ENCODE measurements at places on chromosomes 2 and 18.

- DNase-seq = no peak
These were observed 46.1 kb upstream of the FOSL2 start for GRCh38 chr2:28346587-28346986.

- no peak for DNase-seq
These were observed 305.1 kb upstream of the MGAT5 start for GRCh38 chr2:133948610-133949290.

GRCh38 chr2:179440642-179441251 is 176.1 kb upstream of the SESTD1 start:
- peak; percentile 48 for DNase-seq

GRCh38 chr2:120738786-120739437 is 3.2 kb downstream of the GLI2 start:
- no peak for DNase-seq

- peak; percentile 42 for DNase-seq
These were observed 214.1 kb upstream of the STON1 start for GRCh38 chr2:48315896-48316194.

- DNase-seq = no peak
These were observed 299.5 kb upstream of the LYPD1 start for GRCh38 chr2:132969371-132969985.

GRCh38 chr2:77458216-77458615 is 64.0 kb downstream of the LRRTM4 start:
- DNase-seq = no peak

DNA sequence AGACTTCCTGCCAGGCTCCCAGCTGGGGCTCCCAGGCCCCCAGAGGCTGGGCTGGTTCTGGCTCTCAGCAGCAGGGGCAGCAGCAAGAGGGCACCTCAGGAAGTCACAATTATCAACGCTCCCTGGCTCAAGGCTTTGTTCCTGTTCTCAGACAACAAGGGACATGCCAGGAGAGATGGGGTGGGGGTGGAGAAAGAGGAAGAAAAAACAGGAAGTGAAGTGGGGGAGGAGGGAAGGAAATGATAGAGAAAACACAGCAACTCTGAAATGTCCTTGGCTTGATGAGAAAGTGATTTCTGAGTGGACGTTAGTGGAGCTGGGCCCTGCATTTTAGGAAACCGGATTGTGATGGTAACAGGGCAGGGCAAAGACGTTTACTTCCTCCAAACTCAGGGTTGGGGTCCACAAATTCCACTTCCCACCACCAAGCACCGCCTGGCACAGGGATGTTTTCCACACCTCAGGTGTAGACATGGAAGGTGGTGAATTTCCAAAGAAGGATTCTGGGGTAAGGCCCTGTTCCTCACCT is 40.4 kb downstream of the CYRIA start:
- no peak for DNase-seq

DNA sequence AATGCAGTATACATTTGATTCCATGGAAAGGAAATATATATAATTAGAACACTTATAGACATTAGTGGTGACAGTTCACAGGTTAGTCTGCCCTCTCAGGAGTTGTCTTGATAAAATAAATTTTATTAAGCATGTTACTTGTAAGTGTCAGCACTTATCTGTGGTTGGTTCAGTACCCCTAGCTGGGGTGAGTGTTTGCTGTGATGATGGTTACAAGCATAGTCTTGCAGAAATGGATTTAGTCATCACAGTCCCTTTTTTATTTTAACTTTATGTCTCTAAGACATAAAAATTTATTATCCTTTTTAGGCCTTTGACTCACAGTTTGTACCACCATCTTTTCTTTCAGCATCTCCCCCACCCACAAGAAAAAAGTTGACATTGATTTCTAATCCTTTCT is 52.1 kb downstream of the NCK2 start:
- no peak for DNase-seq

DNA sequence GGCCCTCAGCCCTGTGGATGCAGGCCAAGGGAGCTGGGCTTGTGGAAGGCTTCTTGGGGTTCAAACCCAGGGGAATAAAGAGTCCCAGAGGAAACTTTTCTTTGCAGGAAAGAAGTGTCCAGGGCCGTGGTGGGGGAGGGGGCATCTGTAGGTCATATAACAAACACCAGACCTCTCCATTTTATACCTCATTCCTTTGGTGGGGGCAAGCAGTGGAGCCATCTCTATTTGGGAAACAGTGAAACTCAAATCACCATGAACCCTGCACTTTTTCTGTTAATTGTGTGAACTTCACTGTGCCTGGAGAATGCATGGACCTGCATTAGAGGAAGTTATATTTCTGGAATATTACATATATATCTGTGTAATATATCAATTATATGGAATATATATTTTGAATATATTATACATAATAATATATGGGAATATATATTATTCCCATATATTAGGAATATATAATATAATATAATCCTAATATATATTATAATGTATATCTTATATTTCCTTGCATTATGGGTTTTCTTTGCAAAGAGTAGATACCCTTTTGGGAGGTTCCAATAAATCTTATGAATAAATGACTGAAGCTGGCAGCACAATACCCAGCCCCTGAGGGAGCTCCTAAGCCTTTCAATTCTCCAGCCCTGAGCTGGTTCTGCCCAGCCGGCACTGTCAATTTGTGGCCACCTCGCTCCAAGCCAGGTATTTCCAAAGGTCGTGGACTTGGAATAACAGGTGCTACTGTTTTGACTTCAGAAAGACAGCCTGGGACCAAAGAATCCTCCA is 97.7 kb upstream of the PKDCC start:
- DNase-seq = no peak

GRCh38 chr2:205808486-205809121 is 126.3 kb downstream of the NRP2 start:
- no peak for DNase-seq

- no peak for DNase-seq
These were observed 90.7 kb downstream of the INO80D start for GRCh38 chr2:205995260-205995659.

- DNase-seq = peak; percentile 12
These were observed 92.5 kb downstream of the PRPF40A start for GRCh38 chr2:152624805-152625204.

- no peak for DNase-seq
These were observed 786.6 kb upstream of the CDH2 start for GRCh38 chr18:28963481-28963880.

GRCh38 chr2:217746808-217747207 is 256.0 kb downstream of the TNS1 start:
- no peak for DNase-seq

- DNase-seq = no peak
These were observed 151.8 kb upstream of the SLC14A2 start for GRCh38 chr18:45463451-45463850.

- DNase-seq = no peak
These were observed at the start of gene ANKRD23 for GRCh38 chr2:96843538-96844268. ANKRD23 (minus strand) TSS chr2:96844021; CDS start chr2:96843992, 29 bp downstream.
